COR-L47 (cell line): ENCODE measurements at places on chromosomes 13 and 19.
A peak's percentile ranks its signal among the peaks of the same experiment; 100 is the strongest.

DNA sequence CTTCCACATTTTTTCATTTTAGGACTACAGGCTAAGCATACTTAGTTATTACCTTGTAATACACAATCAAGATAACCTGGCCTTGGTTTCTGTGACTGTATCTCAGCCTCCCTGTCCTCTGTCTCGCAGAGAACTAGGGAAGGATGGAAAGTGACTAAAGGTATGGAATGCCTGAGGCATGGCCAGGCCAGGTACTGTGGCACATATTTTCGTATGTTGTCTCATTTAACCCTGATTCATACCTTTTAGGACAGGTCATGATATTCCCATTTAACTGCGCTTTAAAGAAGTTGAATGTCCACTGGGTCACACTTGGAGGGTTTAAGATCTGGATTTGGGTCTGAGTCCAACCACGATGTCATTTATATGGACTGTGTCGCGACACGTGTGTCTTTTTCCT lies 322.6 kb downstream of the SHISA2 start:
- no peak for DNase-seq

- DNase-seq, result no peak
Observed at GRCh38 chr13:47809411-47809810, 191.7 kb downstream of the SUCLA2 start.

DNA sequence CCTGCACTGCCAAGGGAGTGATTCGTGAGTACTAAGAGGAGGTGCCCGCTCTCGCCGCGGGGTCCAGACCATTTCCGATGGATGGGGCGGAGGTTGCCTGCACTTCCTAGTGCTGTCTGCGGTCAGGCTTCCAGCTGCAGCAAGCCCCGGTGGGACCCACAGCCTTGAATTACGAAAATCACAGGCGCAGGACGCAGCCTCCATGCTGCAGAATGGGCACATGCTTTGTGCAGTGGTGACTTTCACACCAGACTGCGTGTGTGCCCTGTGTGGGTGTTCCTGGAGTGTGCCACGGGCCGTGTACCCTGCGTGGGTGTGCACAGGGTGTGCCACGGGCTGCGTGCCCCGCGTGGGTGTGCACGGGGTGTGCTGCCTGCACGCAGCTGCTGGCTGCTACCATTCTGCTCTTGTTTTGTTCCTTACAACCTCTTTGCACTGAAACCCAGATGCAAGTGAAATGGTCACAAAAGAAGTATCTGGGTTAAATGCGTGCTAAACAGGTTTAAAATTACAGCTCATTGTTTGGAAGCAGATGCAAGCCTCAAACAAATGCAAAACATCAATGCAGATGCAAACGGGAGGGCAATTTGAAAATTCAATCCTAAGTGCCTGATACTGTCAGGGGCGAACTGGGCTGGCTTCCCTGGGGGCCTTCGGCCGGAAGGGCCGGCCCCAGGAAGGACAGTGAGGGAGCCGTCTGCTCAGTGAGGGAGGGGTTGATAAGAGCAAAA lies 221.2 kb upstream of the SOX1 start:
- no peak for DNase-seq

GRCh38 chr13:42486711-42487198 lies 87.2 kb upstream of the TNFSF11 start:
- DNase-seq, result no peak

- peak; percentile 97 for DNase-seq
Observed at GRCh38 chr19:511101-511851, 4.0 kb downstream of the TPGS1 start.

GRCh38 chr13:42048684-42049453 lies 421 bp downstream of the DGKH start:
- DNase-seq, result peak; percentile 85

DNA sequence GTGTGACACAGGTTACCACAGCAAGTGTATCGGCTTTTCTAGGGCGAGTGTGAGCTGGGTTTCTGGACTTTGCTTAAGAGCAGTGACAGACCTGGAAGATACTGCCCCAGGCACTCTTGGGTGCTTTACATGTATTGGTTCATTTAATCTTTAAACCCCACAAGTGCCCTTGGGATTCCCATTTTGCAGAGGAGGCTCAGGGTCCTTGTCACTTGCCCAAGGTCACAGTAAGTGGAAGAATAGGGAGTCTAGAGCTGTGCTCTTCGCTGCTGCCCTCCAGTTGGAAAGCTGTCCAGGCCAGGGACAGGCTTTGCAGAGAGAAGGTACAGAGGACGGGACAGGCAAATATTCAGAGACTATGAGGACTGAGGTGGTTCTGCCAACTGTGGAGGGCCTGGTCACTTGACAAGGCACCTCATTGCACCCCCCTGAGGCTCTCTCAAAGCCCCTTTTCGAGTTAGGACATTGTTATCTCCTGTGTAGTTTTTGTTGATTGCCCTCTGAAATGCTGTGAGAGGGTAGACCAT lies 42.4 kb downstream of the BBC3 start:
- DNase-seq, result no peak

- DNase-seq, result no peak
Observed at GRCh38 chr19:14972676-14973075, 7.0 kb downstream of the SLC1A6 start.

DNA sequence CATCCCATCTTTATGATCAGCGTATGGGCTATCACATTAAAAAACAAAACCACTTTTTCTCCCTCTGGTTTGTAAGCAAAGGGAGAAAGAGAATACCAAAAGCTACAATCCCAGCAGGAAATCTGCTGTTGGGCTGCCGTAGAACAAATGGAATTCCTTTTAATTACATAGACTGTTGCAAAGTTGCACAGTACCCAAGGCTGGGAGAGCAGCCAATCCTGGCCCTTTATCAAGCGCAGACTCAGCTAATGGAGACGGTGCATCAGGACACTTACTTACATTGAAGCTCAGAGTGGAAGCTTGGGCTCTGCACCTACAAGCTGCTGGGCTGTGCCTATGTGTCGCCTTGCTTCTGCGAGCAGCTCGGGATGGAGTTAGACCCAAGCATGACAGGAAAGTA lies 15.2 kb downstream of the CCNA1 start:
- no peak for DNase-seq

DNA sequence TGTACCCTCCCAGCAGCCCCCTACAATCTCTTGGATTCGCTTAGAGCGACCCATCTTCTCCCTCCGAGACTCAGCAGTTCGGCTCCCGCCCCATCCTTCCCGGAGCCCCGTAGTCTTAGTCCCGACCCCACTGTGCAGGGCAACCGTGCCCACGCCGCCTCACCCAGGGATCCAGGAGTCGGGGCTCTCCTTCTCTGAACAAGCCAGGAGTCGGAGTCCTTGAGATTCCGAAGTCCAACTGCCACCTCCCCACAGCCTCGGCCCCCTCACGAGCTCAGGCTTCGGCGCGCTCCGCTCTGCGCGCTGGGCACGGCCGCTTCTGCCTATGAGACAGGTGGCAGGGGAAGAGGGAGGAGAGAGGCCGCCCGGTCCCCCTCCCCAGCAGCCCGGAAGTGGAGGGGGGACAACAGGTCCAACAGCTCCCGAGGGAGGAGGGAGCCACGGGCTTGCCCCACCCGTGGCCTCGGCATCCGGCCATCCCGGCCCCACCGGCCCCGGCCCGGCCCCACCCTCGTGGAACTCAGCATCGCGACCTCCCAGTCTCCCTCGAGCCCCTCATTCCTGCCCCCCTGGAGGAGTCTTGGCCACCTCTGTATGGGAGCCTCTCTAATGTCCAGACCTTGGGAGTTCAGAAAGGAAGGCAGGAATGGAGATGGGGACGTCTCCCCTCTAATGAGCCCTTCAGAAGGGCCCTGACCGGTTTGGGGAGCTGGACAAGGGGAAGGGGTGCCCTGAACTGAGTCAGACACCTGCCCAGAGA lies at the start of gene PHLDB3:
PHLDB3 (minus strand) TSS at position 321 of the 760 bp plus-strand sequence. CDS start 628 bp downstream, outside the sequence.
- peak; percentile 64 for DNase-seq

DNA sequence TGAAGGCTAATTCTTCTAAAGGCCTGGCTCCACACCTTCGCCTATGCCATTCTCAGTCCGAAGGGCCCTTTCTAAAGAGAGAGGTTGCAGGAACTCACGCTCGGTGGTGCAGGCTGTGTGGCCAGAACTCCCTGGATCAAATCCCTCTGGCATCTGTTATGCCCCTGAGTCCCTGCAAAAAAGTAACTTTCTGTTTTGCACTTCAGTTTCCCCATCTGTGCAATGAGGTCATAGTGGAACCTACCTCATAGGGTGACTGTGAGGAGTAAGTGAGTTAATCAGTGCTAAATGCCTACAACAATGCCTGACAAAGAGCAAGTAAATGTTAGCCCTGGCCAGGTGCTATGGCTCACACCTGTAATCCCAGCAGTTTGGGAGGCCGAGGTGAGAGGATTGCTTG lies 7.3 kb downstream of the IGSF23 start:
- DNase-seq, result no peak
